ENCODE measurements at places on chromosomes 7 and 10.

GRCh38 chr10:124029559-124029958 lies 63.8 kb downstream of the CHST15 start:
- no peak for DNase-seq

DNA sequence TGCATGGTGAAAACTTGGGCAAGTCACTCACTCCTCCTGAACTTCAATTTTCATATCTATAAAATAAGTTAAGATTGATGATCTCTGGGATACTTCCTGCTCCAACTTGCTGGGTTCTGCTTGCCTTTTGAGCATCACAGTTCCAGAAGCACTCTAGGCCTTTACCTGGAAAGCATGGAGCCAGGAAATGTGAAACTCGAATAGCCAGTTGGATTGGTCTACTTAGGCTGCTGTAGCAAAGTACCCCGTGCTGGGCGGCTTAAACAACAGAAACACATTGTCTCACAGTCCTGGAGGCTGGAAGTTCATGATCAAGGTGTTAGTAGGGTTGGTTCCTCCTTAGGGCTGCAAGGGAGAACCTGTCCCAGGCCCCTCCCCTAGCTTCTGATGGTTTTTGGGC lies 64.5 kb downstream of the NAMPT start:
- no peak for DNase-seq

- no peak for DNase-seq
Measured at GRCh38 chr10:44030738-44031137, 354.2 kb downstream of the CXCL12 start.

DNA sequence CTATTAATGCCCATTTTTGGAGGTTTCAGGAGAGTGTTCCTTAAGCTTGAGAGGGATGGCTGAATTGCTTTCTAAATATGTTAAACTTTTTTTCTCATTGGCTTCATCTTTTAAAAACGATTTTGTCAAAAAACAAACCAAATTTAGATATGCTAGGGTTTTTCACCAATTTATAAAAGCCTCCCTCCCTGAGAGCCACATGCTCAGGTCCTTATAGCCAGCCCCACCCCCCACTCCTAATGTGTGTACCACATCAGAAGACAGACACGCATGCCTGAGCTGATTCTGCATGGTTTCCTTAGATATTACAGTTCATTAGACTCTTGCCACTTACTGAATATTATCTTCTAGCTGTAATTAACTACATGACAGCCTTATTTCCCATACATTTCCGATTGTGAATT lies 2.0 kb downstream of the CUL1 start:
- peak; percentile 51 for DNase-seq

DNA sequence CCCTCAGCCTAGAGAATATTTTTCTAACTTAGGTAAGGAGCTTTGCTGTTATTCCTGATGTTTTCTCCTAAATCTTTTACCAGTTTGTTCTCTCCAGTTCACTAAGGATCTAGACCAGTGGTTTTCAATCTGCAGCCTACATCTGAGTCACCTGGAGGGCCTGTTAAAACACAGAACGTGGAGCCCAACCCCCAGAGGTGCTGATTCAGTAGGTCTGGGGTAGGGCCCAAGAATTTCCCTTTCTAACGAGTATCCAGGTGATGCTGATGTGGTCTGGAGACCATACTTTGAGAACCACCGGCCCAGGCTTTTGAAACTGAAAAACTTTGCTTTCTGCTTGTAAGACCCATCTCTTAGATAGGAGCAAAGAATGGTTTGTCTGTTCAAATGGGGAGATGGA lies 51.2 kb upstream of the KMT2E start:
- DNase-seq = no peak

DNA sequence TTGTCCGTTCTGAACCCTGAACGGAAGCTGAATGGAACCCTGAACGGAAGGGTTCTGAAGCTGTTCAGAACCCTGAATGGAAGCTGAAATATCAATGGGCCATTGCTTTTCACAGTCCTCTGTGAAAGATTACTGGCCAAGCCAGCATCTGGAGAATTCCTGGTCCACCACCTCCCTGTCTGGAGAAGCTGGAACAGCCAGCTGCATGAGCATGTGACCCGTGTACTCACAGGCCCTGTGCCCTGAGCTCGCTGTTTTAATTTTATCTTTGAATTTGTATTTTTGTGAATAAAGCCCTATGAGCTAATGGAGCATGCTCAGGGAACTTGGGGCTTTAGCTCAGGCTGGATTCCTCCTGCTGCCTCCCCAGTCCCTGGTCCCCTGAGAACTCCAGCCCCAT lies 37.2 kb downstream of the HTRA1 start:
- no peak for DNase-seq

DNA sequence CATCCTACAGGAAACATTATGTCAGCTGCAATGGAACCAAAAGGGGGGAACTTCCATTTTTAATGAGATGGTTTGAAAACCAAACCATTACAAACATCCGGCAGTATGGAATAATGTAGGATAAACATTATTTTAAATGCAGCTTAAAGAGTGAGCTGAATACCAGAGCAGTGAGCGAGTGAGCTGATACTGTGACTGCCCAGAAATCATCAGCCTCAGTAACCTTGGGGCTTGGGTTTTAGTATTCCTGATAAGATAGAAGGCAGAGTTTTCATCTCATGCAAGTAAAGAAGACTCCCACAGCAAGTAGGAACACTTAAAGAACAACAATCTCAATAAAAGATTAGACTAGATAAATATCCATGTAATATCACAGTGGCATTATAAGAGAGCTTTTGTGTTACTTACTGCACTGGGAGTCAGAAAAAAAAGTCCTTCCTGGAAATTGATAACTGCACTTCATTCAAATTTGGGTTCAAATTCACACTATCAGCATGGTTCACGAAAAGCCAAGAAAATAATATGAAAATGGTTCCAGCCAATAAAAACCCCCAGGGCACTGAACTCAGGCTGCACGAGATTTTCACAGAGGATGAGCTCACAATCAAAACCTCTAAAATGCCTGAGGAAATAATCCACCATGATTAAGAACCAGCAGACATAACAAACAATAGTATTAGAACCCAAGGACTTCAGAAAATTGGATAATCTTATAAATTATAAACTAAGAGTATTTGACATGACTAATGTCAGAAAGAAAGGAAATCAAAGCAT lies 115.7 kb downstream of the MTPAP start:
- DNase-seq = no peak

DNA sequence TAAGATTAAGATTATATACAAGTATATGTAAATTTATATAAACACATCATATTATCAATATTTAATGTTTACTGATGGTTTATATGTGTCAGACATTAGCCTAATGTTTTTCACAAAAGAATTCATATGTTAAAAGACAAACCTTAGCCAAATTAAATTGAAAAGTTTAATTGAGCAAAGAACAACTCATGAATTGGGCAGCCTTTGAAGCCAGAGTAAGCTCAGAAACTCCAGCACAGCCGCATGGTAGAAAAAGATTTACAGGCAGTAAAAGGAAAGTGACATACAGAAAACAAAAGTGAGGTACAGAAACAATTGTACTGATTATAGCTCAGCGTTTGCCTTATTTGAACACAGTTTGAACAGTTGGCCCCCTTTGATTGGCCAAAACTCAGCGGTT lies 124.1 kb downstream of the TSPAN12 start:
- no peak for DNase-seq

DNA sequence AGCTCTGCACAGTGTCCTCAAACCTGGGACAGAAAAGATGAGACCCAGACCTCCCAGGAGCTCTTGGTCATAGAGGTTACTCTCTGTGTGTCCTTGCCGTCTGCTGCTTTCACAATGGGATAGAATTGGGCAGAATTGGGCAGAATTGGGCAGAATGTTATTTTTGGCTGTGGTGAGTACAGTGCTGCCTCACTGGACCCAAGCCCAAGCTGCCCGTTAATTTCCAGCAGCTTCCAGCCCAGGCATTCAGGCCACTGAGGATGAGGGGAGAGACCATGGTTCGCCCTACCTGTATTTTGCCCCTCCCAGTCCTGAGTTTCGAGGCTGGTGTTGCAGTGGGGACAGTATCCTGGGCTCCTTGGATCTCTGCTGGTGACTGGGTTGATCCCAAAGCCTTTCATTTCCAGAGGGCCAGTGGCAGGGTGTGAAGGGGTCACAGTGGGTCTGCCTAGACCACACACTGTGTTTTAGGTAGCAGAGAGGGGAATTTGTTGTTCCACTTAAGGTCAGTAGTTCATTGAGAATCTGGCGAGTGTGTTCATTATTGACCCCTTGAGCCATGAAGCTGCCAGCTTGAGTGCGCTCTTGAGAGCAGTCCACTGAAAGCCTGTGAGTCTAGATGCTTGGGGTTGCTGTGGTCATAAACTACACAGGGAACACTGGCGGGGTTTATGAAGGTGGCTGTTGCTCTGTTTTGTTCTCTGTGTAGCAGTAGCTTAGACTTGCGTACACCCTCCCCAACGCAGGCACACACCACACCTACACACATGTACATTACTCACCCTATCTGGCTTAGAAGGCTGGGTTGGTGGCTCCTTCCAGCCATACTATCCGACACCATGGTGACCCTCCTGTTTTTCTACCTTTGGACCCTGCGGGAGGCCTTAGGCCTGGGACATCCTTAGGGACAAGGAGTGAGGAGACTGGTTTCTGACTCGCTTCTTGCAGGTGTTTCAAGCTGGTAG lies 23.5 kb downstream of the NACAD start:
- DNase-seq = no peak

GRCh38 chr10:49096890-49097445 lies 18.4 kb downstream of the VSTM4 start:
- no peak for DNase-seq

DNA sequence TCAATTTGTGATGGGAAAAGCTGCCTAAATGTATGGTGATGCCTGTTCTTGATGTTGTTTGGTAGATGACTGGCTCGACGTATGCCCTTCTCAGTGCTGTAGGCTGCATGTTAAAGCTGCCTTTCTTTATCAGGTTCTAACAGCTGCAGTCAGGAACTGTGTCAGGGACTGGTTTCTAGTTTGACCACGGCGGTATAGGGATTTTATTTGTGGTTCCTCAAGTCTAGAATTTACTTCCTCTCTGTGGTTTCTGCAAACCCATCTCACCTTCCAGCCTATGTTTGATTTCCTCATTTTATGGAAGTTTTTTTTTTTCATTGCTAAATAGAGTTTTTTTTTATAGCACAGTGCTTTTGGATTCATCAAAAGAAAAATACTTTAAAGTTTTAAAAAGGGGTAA lies 26.5 kb downstream of the LMTK2 start:
- no peak for DNase-seq

GRCh38 chr10:67086327-67087134 lies 160.7 kb downstream of the LRRTM3 start:
- no peak for DNase-seq

GRCh38 chr10:114034923-114035645 lies 8.6 kb upstream of the ADRB1 start:
- no peak for DNase-seq

DNA sequence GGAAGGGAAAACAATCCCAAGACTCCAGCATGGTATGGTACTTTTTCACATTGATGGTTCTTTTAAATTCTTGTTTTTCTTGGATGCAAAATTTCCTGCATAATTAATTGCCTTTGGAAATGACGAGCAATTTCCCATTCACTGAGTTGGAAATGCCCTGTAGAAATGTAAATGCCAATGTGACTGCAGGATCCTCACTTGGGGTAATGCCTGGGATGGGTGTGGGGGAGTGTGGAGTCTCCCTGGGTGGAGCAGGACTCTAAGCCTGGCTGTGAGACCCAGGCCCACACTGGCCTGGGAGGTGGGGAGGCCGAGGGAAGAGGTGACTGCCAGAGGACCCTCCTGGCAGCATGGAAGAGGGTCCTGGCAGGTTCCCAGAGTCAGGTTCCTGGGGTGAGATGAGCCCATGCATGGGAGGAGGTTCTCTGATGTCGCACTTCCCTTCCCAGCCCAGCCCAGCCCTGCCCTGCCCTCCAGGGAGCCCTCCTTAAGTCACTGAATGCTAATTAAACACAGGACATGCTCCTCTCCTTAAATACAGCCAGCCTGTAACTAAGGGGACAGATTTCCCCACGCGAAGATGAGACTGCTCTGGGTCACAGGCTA lies 157.9 kb downstream of the GFRA1 start:
- DNase-seq = no peak

GRCh38 chr10:7553531-7553930 lies 113.2 kb downstream of the ITIH5 start:
- no peak for DNase-seq

- DNase-seq = no peak
Measured at GRCh38 chr7:33418251-33418701, 288.9 kb downstream of the BBS9 start.

DNA sequence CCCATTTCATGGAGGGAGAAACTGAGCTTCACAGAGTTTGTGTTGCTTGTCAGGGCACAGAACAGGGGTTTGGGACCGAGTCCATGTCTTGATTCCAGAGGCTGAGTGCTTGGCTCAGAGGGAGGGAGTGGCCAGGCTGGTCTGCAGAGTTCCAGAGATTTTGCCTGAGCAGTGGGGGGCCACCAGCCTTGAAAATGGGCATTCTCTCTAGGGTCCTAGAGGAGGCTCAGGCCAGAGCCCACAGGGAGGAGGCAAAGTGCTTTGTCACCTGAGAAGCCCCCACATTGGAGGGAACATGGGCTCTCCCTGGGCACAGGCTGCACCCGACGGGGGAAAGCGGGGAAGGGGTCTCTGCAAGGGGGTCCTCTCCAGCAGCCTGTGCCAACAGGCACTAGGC lies 51.5 kb downstream of the DOCK1 start:
- DNase-seq = no peak

- peak; percentile 56 for DNase-seq
Measured at GRCh38 chr10:103854686-103855391, 537 bp downstream of the SH3PXD2A start.

DNA sequence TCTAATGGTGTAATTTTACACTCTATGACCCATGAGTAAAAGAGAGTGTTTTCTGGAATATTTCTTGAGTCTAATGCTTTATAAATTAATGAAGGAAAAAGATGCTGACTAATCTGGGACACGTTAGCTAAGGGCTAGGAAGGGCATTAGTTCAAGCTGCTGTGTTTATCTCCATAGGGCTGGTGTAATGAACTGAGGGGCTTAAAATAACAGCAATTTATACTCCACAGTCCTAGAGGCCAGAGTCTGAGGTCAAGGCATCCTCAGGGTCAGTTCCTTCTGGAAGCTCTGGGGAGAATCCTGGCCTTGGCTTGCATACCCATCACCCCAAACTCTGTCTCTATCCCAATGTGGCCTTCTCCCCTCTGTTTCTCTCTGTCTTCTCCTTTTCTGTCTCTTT lies 105.2 kb upstream of the PFKP start:
- no peak for DNase-seq

DNA sequence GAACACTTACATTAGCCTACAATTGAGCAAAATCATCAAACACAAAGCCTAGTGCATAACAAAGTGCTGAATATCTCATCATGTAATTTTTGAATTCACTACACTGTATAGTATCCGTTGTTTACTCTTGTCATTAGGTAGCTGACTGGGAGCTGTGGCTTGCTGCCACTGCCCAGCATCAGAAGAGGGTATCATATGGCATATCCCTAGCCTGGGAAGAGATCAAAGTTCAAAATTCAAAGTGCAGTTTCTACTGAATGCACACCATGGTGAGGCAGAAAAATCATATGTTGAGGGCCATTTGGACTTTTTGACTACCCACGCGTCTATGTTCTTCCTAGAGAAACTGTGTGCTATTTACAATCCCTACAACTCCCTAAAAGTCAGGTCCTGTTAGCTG lies 7.5 kb upstream of the ZC3HAV1 start:
- DNase-seq = no peak

- no peak for DNase-seq
Measured at GRCh38 chr7:134739362-134739761, 40.1 kb upstream of the CALD1 start.
